GM06990 (cell line): ENCODE measurements at places on chromosomes 16 and 17.

DNA sequence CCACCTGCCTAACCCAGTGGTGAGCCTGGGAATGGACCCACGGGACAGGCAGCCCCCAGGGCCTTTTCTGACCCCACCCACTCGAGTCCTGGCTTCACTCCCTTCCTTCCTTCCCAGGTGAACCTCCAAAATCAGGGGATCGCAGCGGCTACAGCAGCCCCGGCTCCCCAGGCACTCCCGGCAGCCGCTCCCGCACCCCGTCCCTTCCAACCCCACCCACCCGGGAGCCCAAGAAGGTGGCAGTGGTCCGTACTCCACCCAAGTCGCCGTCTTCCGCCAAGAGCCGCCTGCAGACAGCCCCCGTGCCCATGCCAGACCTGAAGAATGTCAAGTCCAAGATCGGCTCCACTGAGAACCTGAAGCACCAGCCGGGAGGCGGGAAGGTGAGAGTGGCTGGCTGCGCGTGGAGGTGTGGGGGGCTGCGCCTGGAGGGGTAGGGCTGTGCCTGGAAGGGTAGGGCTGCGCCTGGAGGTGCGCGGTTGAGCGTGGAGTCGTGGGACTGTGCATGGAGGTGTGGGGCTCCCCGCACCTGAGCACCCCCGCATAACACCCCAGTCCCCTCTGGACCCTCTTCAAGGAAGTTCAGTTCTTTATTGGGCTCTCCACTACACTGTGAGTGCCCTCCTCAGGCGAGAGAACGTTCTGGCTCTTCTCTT lies 2.6 kb upstream of the STH start:
- no peak for DNase-seq

DNA sequence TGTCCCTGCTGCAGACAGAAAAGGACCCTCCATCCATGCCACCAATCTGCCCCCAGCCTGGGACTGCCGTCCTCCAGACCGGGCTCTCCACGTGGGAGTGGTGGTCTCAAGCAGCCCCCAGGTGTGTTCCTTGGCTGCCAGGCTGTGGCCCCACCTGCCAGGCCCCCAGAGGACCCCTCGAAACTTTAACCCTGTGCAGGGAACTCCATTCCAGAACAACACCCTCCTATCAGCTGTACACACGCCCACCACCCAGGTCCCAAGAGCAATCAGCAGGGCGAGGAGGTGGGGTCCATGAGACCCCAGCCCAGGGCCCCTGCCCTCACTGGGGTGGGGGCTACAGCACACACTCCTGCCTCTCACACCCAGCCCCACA lies 1.4 kb downstream of the PYCR1 start:
- DNase-seq: no peak

GRCh38 chr17:77534137-77534536 lies 393.4 kb downstream of the SEC14L1 start:
- DNase-seq: no peak

DNA sequence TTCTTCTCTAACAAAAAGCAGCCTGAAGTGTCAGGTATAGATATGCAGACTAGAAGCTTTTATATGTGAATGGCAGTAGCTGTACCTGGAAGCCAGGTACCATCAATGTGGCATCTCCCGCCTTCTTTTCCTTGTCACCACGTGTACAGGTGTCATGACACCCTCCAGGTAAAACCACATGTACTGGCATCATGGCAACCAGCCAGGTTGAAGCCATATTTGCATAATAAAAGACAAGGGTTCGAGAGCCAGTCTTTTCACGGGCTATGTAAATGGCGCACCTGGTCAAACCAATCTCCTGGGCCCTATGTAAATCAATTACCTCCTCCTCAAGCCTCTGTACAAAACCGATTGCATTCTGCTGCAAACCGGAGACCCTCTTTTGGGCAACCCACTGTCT lies 541.3 kb downstream of the CDH11 start:
- no peak for DNase-seq

DNA sequence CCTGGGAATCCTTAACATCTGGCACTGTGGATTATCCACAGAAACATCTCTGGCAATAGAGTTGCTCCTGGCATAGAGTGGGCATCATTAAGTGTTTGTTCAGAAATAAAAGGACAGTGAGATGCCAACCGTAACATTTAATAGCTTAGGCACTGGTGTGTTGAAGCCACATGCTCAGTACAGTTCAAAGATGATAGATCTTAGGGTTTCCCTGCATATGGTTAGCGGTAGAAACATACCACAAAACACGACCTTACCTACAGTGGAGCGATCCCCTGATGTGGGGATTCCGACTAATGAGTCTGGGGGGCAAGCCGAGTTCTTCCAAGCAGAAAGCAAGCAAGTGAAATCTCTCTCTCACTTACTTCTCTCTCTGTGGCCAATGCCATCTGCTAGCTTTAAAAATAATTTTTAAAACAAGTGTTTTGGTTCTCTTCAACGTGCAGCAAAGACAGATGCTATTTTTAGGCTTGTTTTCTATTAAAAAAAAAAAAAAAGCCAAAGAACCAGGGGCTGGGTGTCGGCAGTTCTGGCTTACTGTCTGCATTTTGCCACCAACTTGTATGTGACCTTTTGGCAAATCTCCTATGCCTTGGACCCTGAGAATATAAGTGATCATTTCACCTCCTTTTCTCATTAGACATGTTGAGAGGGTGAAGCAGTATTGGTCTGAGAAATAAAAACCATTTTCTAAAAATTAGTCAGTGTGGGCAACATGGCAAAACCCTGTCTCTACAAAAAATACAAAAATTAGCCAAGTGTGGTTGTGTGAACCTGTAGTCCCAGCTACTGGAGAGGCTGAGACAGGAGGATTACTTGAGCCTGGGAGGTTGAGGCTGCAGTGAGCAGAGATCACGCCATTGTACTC lies 89.2 kb upstream of the CACNG3 start:
- DNase-seq: no peak

GRCh38 chr16:87254734-87255133 lies 62.5 kb downstream of the C16orf95 start:
- DNase-seq: no peak

- no peak for DNase-seq
Measured at GRCh38 chr17:33266611-33267010, 26.5 kb downstream of the ASIC2 start.

DNA sequence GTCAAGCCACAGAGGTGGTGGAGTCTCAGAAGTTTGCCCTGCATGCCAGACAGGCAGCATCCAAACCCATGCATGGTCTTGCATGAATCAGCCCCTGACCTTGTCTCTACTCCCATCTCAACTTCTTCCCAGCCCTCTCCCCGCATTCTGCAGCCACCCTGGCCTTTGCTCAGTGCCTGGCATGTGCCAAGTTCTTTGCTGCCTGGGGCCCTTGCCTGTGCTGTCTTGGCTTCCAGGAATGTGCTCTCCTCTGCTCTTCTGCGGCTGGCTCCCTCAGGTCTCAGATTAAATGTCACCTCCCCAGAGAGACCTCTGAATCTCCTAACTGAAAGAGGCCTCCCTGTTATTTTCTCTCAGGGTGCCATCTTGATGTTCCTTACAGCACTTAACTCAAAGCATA lies 17.6 kb downstream of the DRC3 start:
- DNase-seq: no peak

DNA sequence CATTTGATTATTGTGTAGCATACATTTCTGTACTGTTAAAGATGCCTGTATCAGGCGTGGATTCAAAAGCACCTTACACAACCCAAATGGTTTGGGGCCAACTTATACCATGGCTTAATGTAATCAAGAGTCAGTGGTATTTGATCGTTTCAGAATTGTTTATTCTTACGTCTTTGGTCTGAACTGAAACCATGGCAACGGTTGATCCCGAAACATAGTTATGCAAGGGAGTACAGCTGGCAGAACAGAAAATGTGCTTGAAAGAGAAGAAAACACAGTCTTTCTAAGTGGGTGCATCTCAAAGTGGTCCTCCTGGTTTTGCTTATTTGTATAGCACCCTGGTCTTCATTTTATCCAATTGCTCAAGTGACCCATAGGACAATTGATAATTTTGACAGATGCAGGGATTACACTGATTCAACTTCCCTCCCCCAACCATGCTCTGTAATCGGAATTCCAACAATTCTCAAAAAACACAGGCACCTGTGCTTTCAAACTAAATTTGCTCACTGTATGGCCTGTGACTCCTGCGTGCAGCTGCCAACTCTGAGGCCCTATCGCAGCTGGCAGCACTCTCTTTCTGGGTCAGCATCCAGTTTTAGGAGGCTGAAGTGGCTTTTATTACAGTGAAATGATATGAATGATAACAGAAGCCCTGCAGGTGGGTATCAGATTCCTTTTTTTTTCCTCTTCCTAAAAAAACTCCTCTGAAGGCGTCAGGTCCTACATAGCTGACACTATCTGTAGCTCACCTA lies 77.0 kb upstream of the AXIN2 start:
- DNase-seq: no peak

GRCh38 chr16:24681793-24682192 lies 47.7 kb upstream of the TNRC6A start:
- no peak for DNase-seq

DNA sequence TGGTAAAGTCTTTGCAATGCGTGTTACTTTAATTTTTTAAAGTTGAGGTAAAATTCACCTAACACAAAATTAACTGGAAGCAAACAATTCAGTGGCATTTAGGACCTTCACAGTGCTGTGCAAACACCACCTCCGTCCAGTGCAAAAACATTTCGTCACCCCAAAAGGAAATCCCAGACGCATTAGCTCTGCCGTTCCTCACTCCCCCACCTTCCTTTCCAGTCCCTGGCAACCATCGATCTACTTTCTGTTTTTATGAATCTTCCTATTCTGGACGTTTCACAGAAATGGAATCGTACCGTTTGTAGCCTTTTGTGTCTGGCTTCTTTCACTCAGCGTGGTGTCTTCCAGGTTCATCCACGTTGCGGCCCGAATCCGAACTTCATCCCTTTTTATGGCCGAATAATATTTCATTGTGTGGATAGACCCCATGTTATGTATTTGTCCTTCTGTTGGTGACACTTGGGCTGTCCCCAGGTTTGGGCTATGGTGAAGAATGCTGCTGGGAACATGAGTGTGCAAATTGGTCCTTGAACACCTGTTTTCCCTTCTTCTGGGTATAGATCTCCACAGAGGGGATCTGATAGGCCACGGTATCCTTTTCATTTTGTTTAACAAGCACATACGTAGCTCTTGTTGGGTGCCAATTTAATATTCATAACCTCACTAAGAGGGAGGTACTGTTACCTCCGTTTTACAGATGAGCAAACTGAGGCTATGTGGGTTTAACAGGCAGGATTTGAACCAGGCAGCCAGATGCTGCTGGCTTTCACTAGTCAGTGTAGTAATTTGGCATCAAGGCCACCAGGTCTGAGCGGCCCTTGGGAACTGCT lies 232.0 kb upstream of the GSE1 start:
- no peak for DNase-seq

DNA sequence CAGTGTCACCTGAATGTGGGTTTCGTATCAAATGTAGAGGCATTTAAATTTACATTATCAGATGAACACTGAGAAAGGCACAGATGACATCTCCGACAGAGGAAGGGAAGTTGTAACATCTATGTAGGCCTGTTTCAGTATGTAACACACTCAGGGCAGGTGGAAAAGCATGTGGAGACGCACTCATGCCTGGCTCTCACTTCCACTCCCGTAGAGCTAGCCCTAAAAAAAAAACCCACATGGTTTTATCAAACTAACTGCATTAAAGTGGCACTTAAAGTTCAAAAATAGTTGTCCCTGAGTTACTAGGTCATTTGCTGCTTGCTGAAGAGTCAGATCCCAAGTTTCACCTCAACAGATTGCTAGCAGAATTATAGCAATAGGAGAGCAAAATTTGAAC lies 6.1 kb upstream of the ANKFY1 start:
- no peak for DNase-seq

DNA sequence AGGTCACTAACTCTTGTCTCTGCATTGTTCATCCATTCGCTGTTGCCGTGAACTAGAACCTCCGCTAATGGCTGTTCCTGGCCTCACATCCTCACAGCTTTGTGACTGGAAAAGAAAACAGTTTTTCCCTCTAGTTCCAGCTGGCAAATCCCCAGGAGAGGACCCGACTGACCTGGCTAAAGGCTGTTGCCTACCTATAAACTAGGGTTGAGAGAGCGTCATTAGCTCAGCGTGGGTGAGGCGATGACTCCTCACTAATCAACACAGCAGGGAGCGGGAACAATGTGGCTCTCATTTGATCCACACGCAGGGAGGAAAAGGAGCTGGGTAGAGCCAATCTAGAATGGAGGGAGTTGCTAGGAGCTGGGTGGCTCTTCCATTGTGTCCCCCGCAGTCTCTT lies 282.1 kb upstream of the IRX5 start:
- DNase-seq: no peak

DNA sequence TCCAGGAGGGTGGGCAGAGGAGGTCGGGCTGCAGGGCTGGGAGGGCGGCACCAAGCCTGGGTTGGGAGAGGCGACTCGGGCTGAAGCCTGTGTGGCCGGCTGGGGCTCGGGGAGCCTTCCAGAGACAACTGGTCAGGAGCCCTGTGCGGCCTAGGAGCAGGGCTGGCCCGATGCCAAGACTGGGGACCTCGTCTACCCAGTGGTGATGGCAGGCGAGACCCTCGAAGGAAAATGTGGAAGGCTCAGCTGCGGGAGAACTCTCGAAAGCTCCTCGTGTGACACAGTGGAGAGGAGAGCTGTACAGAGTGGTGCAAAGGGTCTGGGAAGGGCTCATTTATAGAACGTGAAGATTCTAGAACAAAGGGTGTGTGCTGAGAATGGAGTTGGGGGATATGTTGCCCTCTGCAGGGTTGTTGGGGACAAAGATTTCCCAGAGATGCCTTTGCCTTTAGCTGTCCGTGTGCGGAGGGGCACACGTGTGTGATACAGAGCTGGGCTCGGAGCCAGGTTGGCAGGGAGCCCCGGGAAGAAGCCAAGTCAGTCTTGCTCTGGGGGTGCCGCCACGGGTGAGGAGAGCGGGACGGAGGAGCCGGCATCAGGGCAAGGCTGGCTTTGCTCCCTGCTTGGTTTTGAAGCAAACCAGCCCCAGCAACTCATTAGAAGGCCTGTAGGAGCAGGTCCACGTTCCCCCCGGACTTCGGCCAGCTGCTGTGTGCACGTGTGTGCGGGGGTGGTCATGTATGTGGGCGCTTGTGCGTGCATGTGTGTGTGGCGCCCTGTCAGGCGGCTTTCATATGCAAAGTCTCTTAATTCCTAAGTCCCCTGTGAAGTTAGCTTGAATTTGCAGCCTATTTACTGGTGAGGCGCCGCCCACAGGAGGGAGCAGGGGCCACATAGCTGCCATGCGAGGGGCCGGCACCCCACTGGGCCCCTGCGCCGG lies 132.4 kb upstream of the CHMP6 start:
- no peak for DNase-seq

- no peak for DNase-seq
Measured at GRCh38 chr17:4597975-4598374, 13.6 kb downstream of the SMTNL2 start.

DNA sequence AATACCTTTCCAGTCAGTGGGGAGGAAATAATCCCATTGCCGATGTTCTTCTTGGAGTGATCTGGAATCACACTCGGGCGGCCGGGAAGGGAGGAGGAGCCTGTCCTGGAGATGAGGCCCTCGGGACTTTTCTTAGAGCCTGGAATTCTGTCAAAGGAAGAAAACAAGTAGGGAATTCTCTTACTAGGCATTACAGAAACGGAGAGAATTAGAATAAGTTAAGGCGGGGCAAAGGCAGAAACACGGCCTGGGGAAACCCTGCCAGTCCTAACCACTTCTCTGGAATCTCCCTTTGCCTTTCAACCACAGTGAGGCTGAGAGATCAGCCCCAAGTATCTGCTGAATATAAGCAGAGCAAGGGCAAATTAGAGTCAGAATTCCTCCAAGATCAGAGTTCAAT lies 27.8 kb downstream of the USP36 start:
- DNase-seq: no peak
